ENCODE measurements at places on chromosomes 6 and 20. TPM values are rescaled to one million over a fixed set of nuclear protein-coding genes. Genes with fewer than 3 reads are reported as not detected.

The PBOV1 gene
- total RNA-seq: not detected

The TDP2 gene
- 36.8 TPM for total RNA-seq

The PROCR gene
- total RNA-seq: 76.4 TPM

The GPX5 gene
- total RNA-seq: not detected

The CRNKL1 gene
- total RNA-seq: 34.5 TPM

The HLA-A gene
- total RNA-seq: 802 TPM

The RNF144B gene
- 191 TPM for total RNA-seq

The ZBP1 gene
- not detected for total RNA-seq

The GGT7 gene
- total RNA-seq: 16.9 TPM
